ENCODE measurements at places on chromosomes 3 and 15.
A peak's percentile ranks its signal among the peaks of the same experiment; 100 is the strongest.

GRCh38 chr3:189787632-189788031, 156.4 kb downstream of the TP63 start:
- DNase-seq: no peak

GRCh38 chr3:112811131-112811884, 35.4 kb downstream of the CD200R1L start:
- DNase-seq: no peak

DNA sequence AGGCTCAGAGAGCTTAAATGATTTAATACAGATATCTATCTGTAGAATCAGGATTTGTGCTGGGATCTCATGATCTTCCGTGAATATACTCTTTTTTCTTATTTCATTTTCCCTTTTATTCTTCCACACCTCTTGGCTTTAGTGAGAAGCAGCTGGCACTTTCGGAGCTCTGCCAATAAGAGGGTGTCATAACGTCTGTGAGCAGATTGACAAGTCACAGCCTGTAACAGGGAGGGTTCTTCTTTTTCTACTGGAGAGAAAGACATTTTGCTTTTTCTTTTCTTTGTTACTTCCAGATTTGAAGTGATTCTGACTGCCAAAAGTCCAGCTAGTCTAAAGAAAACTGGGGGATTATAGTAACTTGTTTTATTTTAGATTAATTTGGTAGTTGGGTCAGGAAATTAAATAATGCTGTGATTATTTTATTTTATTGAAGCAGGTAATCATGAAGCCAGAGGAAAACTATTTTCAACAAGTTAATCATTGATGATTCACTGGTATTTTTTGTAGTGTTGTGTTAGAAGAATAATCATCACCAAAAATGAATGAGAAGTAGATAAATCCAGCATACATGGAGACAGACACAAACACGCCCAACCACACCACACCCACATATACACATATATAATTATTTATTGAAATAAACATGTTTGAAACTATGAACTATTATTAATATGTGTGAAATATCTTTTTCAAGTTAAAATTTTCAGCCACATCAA, 69.8 kb downstream of the TNFAIP8L3 start:
- DNase-seq: no peak

DNA sequence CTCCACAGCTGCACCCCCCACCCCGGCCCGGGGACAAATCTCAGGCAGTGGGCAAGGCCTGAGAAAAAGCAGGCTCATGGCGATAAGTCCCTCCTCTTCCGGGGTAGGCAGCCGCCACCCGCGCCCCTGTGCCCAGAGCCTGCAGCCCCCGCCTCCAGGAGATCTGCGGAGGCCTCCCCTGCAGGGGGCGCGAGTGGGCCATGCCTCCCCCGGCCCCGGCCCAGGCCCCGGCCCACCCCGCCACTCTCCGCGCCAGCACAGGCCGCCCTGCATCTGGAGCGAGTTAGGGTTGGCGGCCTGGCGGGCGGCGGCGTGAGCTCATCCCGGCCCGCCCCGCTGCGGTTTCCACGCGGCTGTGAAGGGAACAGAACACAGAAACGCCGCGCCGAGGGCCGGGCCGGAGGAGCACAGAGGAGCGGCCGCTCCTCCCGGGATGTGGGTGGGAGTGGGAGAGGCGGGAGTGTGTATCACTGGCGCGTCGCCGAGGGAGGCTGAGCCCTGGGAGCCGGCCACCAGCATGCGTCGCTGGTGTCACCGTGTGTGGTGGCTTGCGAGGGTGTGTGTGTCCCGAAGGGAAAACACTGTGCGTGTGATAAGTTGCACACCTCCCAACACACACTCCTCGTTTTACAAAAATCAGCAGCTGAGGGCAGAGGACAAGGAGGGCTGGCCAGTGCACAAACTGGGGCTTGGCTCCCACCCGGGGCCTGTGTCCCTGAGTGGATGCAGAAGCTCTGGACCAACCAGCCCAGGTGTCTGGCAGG, 17.2 kb downstream of the MYL3 start:
- DNase-seq: peak; percentile 76

DNA sequence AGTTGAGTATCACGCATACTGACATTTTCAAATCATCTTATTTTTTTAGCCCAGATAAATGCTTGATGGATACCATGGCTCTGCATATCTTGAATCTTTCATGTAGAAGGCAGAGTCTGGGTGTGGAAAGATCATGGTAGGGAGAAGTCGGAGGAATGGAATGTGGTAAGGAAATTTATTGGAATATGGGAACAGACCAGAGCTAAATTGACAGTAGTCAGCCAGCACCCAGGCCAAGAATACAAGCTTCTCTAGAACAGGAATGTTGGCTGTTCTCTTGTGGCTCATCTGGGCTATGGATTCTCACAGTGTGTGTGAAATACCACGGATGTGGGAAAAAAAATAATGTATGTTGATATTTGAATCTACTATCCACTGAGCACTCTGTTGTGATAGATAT, 305.7 kb upstream of the COL8A1 start:
- no peak for DNase-seq

GRCh38 chr3:139263798-139264197, 80.0 kb upstream of the MRPS22 start:
- no peak for DNase-seq

- no peak for DNase-seq
Observed at GRCh38 chr3:149120051-149120972, 9.1 kb upstream of the HPS3 start.

DNA sequence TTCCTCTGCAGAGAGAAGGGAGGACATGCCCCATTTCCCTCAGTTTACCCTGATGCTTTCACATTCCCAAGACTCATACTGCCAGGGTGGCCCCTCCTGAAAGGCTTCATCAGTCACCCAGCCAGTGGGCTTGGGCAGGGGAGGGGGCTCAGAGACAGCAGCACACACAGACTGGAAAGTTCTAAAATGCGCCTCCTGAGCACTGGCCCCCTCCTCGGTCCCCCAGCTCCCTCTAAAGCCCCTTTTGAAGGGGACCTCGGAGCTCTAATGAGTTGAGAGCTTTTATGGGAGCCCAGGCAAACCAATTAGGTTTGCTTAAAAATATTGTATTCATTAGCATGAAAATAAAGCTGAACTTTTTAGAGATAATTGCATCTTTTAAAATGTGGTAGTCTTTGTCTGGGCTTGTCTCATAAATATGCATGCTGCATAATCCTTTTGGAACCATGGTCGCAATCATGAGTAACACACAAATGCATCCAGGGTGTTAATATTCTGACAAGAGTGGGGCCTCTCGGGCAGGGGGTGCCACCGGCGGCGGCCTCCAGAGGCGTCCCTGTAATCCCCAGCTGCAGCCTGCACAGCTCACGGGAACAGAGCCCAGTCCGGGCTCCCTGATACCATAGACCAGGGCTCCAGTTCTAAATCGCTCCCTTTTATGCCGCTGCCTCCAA, 78.5 kb downstream of the RPLP1 start:
- no peak for DNase-seq

GRCh38 chr3:78178740-78179363, 1139.0 kb downstream of the ROBO2 start:
- DNase-seq: no peak

DNA sequence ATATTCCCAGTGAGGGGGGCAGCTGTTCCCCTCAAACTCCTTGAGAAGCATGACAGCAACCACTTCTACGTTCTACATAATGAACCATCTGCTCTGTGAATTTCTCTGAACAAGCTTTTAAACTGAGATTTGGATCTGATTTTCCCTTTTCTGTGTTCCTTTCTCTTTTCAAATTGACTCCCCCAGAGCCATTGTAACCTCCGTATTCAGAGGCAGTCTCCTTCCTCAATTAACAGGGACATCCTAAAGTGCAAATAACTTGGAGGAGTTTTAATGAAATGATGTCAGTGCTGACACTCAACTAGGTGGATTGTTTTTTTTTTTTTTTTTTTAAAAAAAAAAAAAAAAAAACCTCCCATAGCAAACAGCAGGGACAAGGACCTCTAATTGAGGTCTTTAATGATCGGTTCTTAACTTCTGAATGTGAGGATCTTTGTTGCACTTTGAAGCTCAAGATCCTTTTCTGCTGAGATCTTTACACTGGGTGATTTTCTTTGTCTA, 48.8 kb downstream of the ADAMTS9 start:
- DNase-seq: no peak

GRCh38 chr3:114234745-114235144, 2.6 kb downstream of the ZNF80 start:
- DNase-seq: no peak

- no peak for DNase-seq
Observed at GRCh38 chr3:94173673-94174434, 111.0 kb downstream of the NSUN3 start.
